Fibroblast of the conjunctiva (primary cell): ENCODE measurements at places on chromosomes 5 and 9.
A peak's percentile ranks its signal among the peaks of the same experiment; 100 is the strongest.

DNA sequence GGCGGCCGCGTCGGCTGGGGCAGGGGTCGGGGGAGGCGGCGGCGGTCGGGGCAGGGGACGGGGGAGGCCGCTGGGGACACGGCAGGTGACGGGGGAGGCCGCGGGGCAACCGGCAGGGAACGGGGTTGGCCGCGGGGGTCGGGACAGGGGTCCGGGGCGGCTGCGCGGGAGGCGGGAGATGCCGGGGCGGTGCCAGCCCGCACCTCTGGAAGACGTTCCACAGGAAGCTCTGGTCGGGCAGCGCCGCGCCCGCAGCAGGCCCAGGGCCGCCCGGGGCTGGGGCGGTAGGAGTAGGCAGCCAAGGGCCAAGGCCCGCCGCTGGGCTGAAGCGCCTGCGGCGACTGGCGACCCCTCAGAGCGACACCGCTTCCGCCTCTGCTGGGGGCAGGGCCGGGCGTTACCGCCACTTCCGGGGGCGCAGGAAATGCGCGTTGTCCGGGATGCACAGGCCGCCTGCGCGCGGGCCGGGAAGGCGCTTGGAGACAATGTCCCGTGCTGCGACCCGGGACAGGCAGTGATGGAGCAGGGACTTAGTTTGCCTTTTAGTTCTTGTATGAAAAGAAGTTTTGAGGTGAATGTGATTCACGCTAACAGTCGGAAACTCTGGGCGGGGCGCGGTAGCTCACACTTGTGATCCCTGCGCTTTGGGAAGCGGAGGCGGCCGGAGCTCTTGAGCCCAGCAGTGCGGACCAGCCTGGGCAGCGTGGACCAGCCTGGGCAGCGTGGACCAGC lies 110.0 kb upstream of the LPCAT1 start:
- peak; percentile 47 for DNase-seq

DNA sequence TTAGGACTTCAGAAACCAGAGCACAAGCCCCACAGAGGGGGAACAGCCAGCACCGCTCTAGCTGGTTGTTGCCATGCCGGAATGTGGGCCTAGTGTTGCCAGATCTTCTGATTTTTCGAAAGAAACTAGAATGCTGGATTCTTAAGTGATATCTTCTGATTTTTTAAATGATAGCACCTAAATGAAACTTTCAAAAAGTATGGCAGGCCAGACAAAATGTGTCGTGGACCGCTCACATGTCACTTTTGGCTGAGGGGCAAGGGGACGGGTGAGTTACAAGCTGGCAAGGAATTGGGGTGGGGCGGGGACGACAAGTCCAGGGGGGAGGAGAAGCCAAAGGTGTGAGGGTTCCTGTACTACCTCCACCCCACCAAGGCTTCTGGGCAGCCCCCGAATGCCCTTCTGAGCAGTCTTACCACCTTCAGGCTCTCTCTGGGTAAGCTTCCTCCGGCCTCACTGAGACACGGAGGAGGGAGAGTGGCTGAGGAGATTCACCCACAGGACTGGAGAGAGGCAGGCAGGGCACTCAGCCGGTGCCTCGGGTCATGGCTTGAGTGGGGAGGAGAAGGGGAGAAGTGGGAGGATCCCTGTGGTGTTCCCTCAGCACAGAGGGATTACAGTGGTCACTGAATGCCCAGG lies 10.3 kb downstream of the B4GALT7 start:
- no peak for DNase-seq

DNA sequence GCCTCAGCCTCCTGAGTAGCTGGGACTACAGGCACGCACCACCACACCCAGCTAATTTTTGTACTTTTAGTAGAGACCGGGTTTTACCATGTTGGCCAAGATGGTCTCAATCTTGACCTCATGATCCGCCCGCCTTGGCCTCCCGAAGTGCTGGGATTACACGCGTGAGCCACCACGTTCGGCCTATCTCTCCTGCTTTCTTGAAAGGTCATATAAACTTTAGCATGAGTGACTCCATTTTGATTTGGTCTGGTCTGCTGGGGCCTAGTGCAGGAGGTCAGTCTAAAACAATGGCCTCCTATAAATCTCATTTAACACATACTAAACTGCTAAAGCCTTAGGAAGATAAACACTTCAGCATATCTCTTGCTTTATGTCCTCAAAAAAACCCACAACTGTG lies 50.6 kb upstream of the GLDC start:
- no peak for DNase-seq

GRCh38 chr9:98406469-98406868 lies 151.0 kb upstream of the TBC1D2 start:
- DNase-seq, result no peak

DNA sequence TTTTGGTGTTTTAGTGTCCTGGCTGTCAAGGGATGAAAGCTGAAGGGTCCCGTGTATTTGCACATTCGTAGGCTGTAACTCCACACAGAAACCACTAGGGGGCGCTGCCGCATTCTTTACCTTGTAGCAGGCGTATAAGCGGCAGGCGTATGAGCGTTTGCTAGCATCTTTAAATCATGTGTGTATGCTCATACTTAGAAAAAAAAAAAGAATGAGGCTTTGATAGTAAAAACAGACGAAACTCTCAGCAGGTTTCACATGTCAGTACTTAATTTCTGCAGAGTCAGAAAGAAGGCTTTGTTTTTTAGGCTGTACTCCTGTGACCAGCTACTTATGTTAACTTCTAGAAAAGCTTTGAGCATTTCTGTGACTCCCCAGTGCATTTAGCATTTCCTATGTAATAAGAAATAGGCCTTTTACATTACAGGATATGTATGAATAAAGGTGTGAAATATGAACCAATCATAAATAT lies 218.8 kb upstream of the ADAMTSL1 start:
- DNase-seq, result peak; percentile 87

GRCh38 chr9:120951960-120952618 lies 25.5 kb upstream of the TRAF1 start:
- DNase-seq, result no peak

GRCh38 chr9:126297661-126298060 lies 29.0 kb upstream of the MVB12B start:
- no peak for DNase-seq

DNA sequence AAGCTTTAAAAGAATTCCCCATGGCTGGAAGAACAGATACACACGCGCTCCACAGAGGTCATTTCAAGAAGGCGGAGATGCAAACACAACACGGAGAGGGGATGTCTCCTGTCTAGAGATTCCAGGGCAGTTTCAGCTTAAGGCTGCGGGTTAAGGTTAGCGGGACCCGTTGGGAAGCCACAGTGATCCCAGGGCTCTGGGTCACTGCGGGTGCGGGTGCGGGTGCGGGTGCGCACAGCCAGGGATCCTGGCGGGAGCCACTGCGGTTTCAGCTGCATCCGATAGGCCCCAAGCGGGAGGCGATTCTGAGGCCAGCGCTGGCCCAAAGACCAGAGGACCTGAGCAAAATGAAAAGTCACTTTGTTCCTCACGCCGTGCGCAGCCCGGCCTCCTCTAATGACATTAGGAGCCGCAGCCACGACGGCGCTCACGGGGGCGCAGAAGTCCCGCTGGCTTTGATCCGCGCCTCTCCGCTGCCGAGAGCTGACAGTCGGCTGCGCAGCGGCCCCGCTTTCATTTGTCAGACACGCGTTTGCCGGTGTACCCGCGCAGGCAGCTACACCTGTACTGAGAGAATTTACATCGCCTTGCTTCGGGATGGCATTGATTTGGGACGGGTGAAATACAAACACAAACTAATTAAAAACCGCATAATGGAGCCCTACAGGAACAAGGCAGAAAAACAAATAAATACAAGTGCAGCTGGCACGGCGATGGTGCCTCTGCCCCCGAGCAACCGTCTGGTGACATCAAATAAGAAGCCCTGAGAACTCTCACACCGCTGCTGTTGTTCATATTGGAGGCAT lies 5.3 kb upstream of the IRX1 start:
- no peak for DNase-seq

DNA sequence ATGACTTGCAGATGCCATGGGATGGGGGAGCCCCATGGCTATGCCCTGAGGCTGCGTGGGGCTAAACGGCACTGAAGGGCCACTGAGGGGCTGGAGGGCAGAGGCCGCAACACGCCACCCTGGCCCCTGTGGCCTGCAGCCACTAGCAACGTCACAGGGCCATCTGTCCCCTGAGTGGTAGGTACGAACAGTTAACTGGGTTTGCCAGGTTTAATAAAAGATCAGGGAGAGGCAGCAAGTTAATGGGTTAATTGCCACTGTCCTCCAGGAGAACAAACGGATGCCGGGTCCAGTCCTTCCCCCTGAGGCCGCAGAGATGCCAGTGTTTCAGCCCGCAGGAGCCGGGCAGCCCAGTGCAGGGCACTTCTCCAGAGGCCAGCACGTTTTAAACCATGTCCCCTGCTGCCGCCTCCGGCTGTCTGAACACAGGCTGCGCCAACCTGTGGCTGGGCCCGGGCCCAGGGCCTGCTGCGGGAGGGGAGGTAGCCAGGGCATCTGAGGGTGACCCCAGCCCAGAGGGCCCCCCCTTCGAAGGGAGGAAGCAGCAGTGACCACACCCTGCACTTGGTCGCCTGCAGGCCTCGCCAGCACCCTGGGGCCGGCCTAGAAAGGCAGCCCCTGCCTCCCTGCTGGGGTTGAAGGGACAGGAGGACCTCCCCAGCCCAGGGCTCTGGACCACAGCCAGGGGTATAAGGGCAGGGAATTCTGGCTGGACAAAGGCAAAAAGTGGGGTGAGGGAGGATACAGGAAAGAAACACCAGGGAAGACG lies 227.3 kb downstream of the FANCC start:
- DNase-seq, result no peak

DNA sequence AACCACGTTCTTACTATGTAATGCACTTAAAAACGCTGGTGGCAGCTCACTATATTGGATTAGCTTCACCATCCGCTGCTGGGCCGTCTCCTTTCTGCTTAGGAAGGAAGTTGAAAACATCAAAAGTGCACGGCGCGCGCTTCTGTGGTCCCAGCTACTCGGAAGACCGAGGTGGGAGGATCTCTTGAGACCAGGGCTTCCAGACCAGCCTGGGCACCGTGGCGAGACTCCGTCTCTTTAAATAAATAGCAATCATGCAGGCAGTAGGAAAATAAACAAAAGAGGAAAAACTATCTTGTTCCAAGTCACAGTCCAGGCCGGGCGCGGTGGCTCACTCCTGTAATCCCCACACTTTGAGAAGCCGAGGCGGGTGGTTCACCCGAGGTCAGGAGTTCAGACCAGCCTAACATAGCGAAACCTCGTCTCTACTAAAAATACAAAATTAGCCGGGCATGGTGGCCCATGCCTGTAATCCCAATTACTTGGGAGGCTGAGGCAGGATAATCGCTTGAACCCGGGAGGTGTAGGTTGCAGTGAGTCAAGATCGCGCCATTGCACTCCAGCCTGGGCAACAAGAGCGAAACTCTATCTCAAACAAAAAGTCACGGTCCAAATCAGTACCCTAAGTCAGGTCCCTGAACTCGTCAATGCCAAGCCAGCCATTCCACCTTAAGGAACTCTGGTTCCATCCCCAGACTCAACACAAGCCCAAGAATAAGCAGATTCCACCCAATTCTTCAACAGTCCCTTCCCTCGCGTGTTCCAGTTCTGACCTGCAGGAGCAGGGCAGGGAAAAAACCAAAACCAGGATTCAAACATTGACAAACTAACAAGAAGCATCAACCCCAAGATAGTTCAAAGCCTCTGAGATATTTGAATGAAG lies 1.0 kb upstream of the GOLGA1 start:
- DNase-seq, result no peak

- peak; percentile 23 for DNase-seq
Observed at GRCh38 chr5:35478856-35479682, 138.6 kb upstream of the SPEF2 start.

- peak; percentile 62 for DNase-seq
Observed at GRCh38 chr5:59209758-59210359, 627.0 kb downstream of the RAB3C start.

DNA sequence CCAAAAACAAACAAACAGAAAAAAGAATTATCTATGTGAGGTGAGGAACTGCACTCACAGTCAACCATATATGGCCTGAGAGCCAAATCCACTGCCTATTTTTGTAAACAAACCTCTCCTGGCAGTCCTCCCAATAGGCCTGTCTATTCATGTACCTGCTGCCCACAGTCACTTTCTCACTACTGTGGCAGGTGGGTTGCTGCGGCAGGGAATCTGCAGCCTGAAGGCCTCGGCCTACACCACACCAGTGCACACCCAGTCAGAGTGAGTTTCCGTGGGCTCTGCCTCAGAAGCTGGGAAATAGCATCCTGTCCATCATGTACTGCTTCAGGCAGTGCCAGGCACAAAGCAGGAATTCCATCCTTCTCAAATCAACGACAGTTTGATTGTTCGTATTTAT lies 82.3 kb downstream of the SPTLC1 start:
- no peak for DNase-seq

GRCh38 chr9:26159575-26160392 lies 481.5 kb upstream of the TUSC1 start:
- DNase-seq, result no peak

DNA sequence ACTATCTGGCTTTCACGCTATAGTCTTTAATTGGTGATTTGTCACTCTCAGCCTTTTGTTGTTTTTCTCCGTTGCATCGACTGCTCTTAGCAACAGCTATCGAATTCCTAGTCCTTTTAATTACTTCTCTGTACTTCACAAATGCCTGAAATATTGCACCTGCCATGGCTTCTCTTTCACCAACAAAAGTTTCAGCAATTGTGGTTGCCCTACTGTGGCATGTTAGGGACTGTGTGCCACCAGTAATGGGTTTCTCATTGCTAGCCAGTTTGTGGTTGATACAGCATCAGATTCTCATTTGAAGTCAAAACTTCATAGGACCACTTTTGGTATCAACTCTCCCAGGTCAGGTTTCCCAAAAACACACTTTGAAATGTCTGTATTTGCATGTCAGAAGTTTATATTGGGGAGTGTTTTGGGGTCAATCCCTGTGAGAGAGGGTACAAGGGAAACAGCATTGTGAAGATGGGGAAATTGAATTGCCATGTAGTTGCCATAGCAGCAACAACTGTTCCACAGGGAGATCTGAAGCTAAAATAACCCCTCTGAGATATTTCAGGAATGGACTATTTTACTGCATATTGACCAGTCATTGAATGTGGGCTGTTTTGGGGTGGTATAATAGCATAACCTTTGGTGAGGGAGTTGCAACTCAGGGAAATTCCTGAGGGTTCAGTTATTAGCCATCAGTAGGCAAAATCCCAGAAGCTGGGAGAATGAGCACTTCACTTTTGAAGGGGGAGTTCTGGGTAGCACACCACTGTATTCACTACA lies 99.2 kb downstream of the WDR70 start:
- no peak for DNase-seq

GRCh38 chr9:1639166-1639565 lies 376.0 kb upstream of the SMARCA2 start:
- no peak for DNase-seq
